ENCODE measurements at places on chromosomes 6 and 20.

DNA sequence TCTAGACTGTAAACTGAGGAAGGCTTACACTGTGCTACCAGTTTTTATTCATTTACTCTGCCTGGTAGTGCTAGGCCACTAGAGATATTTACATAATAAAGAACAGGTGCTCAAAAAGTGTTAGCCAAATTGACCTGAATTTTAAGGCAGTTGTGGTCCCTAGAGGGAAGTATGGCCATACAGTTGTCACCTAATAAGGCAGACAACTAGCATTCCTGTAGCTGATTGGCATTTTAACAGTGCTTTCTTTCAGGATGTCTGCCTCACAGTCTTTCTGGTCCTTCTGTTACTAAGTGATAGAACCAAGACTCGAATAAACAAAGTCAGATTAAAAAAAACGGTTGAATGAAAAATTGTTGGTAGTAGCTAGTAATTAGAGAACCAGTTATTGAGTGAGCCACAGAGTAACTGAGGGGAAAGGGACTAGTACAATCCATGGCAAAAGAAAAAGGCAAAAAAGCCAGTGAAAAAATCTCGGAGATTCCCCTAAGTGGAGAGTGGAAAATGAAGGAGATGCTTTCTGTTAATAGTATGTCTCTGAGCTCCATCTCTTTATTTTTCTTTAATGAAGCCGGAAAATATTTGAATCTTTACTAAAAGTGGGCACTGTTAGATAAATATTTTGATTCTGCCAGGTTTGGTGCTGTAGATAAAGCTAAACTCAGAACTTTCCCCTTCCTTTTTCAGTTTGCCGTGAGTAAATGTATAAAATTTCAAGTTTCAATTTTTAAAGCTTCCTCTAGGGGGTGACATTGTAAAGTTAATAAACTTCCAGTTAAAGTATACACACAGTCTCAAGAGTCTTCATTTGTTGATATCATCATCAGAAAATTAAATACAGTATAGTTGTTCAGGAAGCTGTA lies 9.1 kb downstream of the VTA1 start:
- DNase-seq: peak; percentile 18

GRCh38 chr6:53920881-53921280 lies 126.1 kb downstream of the LRRC1 start:
- DNase-seq: no peak

- DNase-seq: no peak
These were observed 612.3 kb upstream of the BTBD3 start for GRCh38 chr20:11305406-11305805.

DNA sequence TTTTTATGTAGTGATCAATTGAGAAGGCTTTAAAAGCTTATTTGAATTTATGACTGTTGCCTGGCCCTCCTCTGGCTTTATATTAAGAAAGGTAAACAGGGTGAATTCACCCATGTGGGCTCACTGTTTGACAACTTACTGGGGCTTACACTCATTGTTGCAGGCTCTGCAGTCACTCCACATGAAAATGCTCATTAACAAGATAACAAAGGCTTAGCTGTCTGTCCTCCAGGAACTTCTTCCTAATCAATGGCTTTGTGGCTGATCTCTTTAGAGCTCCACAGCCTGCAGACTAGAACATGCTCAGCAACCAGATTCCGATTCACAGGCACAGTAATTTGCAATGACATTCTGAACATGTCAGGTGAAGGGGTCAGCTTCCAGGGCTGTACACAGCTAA lies 323.2 kb upstream of the MAN1A1 start:
- DNase-seq: no peak

DNA sequence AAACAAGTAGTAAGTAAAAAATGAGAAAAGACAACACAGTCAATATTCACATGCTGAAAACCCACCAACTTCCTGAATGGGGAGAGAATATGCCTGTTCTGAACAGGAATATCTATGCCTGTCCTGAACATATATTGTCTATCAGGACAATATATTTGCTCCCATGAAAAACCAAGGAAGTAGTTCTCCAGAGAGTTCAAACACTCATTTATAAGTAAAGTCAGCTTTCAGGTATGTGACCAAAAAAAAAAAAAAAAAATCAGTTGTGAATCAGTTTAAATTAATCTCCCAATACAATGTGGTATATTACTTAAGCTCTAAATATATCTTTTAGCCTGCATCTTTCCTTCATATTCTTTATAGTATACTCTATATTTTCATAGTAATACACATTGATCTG lies 119.5 kb downstream of the MYB start:
- no peak for DNase-seq

GRCh38 chr6:17721671-17722070 lies 14.9 kb upstream of the NUP153 start:
- DNase-seq: no peak

- DNase-seq: no peak
These were observed 56.0 kb downstream of the RIN2 start for GRCh38 chr20:19813846-19814640.

DNA sequence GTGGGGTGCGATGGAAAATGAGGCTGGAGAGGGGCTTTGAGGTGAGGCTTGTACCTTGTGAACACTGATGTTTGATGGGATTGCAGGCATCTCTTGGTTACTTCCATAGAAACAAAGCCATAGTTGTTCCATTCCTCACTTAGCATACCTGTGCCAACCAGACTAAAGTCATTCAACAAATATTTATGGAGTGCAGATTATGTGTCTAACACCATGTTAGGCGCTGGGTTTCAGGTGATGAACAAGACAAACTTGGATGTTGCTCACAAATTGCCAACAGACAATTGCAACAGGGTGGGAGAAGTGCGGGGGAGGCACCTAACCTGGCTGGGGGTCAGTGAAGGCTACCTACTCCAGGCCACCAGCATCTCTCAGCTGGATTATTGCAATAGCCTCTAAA lies 1.5 kb downstream of the TTPAL start:
- no peak for DNase-seq

- peak; percentile 11 for DNase-seq
These were observed 116.6 kb downstream of the CRYBG1 start for GRCh38 chr6:106477146-106477545.

DNA sequence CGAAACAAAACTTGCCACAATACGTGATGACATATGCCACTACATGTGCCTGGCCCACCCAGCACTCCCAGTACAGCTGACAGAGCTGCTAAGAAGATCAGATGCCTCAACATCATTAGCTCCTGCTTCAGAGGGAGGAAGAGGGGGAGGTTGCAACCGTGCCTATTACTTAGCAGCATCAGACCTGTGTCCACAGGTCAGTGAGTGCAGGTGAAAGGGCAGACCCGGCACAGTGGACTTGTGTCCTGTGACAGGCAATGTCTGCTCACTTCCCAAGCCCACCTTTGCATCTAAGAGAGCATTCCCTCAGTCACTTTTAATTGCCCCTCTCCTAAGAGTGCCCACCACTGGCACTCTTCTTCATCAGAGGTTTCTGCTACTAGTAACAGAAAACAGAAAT lies 9.4 kb upstream of the COL12A1 start:
- DNase-seq: no peak

DNA sequence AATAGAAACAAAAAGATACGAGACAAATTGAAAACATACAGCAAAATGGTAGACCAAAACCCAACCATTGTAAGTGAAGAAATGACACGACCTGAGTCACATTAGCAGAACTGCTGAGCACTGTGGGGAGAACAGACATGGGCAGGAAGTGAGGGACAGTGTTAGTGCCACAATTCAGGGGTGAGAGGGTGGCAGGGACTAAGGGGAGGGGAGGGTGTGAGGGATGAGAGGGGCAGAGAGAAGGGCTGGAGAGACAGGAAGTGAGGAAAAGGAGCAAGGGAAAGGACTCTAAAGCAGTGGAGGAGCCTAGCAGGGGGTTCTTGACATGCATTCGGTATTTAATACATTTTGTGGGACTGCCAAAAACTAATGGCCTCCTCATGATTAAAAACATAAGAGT lies 45.0 kb upstream of the TRIM26 start:
- DNase-seq: no peak

DNA sequence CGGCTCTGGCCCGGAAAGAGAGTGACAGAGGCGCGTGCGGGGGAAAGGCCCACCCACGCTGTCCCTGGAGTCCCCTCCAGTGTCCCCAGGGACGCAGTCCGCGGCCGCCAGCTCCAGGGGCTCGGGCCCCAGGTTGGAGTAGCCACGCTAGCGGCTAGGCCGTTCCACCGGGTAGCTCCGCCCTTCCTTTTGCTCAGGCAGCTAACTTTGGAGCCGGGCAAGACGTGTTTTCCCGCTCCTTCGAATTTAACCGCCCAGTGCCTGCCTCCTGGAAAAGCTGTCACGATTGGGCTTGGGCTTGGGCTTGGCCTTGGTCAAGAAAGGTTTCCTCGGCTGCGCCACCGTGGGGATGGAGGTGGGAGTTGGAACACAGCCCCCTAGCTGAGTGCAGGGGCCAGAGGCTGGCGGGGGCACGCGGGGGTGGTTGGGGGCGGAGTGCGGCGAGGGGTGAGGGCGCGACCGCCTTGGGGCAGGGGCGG lies 4.7 kb downstream of the LINC00237 start:
- DNase-seq: peak; percentile 24

DNA sequence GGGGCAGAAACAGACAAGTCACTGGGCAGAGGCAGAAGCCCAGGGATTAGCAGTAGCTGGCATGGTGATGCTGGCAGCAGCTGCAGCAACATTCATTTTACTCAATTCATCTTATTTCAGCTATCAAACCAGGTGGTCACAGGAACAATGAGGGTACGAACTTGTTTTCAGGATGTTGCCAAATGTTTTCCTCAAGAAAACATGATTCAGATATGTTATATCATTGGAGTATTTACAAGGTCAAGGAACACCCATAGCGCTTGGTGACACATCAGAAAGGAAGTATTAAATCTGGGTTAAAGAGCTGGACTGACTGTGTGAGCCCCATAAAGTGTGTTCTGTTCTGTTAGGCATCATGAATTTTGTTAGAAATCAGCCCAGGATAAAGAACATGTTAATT lies 456.9 kb upstream of the ID4 start:
- no peak for DNase-seq

DNA sequence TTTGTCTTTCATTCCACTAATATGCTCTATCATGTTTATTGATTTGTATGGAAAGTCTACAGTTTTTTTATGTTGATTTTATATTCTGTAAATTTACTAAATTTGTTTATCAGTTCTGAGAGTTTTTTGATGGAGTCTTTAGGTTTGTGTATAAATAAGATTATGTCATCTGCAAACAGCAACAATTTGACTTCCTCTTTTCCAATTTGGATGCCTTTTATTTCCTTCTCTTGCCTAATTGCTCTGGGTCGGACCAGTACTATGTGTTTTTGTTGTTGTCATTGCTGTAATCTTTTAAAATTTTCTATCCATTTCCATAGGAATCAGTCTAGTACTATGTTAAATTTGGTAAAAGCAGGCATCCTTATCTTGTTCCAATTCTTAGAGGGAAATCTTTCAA lies 31.5 kb upstream of the POLR1H start:
- DNase-seq: no peak

- DNase-seq: no peak
These were observed 10.6 kb downstream of the NRN1 start for GRCh38 chr6:5995949-5996713.

DNA sequence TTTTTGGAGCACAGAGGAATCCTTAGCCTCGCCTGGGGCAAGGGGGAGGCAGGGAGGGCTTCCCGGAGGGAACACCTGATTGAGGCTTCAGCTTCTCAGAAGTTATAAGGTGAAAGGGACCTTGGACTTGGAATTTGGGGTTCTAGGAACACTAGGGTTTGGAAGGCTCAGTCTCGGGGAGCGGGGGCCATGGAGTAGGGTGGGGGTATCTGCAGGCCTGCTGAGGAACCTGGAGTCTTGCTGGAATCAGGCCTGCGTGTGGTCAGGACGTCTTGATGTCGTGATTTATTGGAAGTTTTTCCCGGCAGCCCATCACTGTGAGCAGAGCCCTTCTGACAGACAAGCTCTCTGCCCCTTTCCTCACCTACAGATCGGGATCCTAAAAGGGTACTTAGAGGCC lies 50.7 kb downstream of the EFCAB8 start:
- DNase-seq: no peak

- no peak for DNase-seq
These were observed 66.9 kb upstream of the MPC1 start for GRCh38 chr6:166449641-166450040.

DNA sequence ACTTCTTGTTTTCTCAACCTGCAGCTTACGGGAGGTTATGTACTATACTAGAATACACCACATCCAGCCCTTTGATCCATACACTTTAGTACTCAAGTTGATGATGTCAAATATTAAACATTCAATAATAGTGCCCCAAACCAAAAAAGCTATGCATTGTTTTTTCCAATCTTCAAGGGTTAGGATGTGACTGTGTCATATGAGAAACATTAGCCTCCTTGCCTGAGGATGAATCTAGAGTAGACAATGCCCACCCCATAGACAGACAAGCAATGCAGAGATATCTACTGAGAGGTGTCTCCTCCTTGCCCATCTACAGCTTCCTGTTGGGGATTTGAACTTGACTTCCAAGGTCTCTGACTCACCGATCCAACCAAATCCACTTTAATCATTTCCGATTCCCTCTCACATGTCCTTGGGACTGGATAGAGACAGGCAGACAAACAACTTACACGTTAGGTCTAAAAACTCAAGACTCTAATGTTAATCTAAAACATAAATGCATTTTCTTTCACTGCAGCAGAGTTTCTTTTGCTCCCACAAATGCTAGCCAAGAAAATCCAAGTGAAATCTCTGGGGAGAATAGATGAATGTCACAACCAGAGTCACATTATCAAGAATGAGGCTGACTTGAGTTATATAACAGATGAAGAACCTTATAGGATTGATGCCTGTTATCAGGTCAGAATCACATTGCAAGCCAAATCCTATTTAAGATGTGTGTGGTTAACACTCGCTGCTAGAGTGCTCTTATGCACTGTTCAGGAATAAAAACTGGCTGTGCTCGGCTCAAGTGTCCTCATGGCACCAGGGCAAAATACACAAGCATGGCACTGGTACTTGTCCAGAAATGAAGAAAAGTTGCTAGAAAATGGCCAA lies 75.5 kb upstream of the TNFAIP3 start:
- no peak for DNase-seq

DNA sequence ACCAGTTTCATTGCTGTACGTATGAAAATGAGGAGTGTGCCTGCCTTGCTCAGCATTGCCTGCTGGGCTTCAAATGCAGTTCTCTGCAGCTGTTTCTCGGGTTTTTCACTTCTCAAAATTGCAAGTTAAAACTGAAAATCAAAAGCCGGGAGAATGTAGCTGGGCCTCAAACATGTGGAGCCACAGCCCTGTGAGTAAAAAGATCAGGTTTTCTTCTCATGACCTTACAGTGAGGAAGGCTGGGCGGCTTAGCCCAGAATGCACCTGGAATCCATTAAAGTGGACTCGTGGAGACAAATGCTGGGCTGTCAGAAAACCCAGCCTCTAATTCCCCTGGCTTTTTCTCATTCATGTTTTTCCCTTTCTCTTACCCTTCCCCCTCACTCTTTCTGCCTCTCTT lies 34.4 kb downstream of the DSE start:
- DNase-seq: no peak

GRCh38 chr20:48703511-48704219 lies 124.1 kb downstream of the PREX1 start:
- DNase-seq: no peak

Data from germinal center (tissue), 1 donor.